ENCODE measurements at places on chromosomes 2 and 18. TPM values are rescaled to one million over a fixed set of nuclear protein-coding genes. Genes with fewer than 3 reads are reported as not detected.

DNA sequence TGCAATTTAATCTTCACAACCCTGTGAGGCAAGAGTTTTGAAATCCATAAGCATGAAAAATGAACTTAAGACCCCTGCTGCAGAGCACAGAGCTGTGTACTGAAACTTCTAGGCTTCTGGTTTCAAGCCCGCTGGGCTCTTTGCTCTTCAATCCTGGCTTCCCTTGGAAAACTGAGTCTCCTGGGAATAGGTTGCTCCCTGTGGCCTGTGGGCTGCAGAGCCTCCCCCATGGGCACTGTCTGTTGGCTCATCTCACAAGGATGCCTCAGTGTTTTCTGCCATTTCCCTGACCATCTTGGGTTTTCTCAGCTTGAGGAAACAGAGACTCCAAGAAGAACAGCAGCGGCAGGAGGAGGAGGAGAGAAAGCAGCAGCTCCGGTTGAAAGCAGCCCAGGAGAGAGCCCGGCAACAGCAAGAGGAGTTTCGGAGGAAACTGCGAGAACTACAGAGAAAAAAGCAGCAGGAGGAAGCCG is 44.5 kb downstream of the SUMO1 start:
- H3K27me3 ChIP-seq: peaks cover 2% of the 10 kb centered on the region
- no peaks in the 10 kb centered on the region for H3K36me3 ChIP-seq
- no peak for DNase-seq
- H3K27ac ChIP-seq: no peak overlapping the region

GRCh38 chr18:22974001-22974400 is 40.9 kb downstream of the RBBP8 start:
- DNase-seq: no peak
- H3K27me3 ChIP-seq: no peaks in the 10 kb centered on the region
- H3K4me3 ChIP-seq: no peak overlapping the region
- no peak overlapping the region for H3K27ac ChIP-seq
- peaks cover 21% of the 10 kb centered on the region for H3K4me1 ChIP-seq

DNA sequence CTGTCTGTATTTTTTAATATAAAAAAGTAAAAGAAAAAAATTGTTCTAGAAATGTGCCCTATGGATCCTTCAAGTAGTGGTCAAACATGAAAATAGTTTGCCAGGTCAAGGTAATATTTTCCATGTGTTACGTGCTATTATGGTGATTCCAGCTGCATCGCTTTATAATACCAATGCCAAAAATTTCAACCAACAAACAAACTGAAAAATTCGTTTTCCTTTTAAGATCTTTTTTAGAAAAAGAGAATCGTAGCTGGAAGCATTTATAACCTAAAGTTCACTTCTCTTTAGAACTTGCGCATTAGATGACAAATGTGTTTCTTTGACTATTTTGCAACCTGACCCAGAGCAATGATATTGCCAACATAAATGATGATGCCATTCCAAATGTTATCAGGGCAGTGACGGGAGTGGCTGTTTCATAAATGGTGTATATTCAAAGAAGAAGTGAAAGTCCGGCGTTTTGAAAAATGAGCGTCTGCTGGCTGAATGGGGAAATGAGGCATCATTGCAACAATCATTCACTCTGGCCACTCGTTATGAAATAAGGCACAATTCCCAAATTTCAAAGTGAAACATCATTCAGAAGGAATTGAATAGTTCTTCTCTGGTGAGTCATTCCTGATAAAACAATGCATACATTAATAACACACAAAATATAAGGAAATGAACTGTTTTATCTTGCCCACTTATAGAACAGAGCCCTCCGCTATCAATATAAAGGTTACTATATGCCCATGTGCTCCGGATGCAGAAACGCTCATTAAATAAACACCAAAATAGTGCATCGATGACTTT is 297.4 kb downstream of the TGIF1 start:
- H3K4me1 ChIP-seq: peaks cover 14% of the 10 kb centered on the region
- H3K4me3 ChIP-seq: no peak overlapping the region
- H3K36me3 ChIP-seq: peaks cover 8% of the 10 kb centered on the region
- peak overlapping the region; percentile 41 for H3K27ac ChIP-seq

GRCh38 chr2:134144651-134145050 is 109.2 kb upstream of the MGAT5 start:
- no peak for DNase-seq
- H3K27ac ChIP-seq: no peak overlapping the region
- H3K36me3 ChIP-seq: peaks cover 2% of the 10 kb centered on the region
- H3K27me3 ChIP-seq: no peaks in the 10 kb centered on the region
- H3K4me1 ChIP-seq: peaks cover 3% of the 10 kb centered on the region
- no peak overlapping the region for H3K4me3 ChIP-seq

- no peak overlapping the region for H3K4me3 ChIP-seq
- peaks cover 5% of the 10 kb centered on the region for H3K4me1 ChIP-seq
- H3K36me3 ChIP-seq: peaks cover 23% of the 10 kb centered on the region
- no peaks in the 10 kb centered on the region for H3K27me3 ChIP-seq
- DNase-seq: no peak
- peak overlapping the region; percentile 32 for H3K27ac ChIP-seq
Measured at GRCh38 chr2:135093193-135093592, 41.1 kb downstream of the RAB3GAP1 start.

GRCh38 chr2:6845312-6845711 is 20.4 kb downstream of the CMPK2 start:
- H3K4me3 ChIP-seq: no peak overlapping the region
- H3K27ac ChIP-seq: no peak overlapping the region
- no peaks in the 10 kb centered on the region for H3K4me1 ChIP-seq

GRCh38 chr2:143398781-143399180 is 269.6 kb downstream of the ARHGAP15 start:
- H3K27ac ChIP-seq: peak overlapping the region; percentile 36
- no peak overlapping the region for H3K4me3 ChIP-seq
- no peaks in the 10 kb centered on the region for H3K36me3 ChIP-seq
- H3K4me1 ChIP-seq: peaks cover 27% of the 10 kb centered on the region

DNA sequence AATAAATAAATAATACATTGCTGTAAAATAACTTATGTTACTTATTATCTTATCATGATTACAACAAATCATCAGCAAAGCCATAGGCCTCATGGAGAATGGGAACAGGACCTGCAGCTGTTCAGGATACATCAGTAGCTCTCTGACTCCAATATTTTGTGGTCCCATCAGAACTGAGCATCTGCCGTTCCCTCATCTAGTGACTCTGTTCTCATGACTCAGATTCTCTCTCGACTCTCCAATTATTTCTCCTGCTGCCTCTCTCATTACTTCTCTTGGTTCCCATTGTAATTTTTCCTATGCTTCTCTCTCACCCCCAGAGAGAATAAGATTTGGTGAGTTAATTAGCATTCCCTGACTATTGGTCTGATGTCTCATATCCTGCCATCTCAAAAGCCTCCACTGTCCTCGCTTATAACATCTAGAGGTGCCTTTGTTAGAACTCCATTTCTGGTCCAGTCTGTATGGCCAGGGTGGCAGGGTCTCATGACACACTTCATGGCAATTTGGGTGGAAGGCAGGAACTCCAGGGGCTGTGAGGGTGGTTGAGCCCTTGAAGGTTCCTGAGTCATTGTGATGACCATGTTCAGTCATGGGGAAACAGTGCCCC is 78.0 kb upstream of the TANC1 start:
- DNase-seq: no peak
- no peaks in the 10 kb centered on the region for H3K27me3 ChIP-seq
- H3K4me1 ChIP-seq: peaks cover 49% of the 10 kb centered on the region
- no peaks in the 10 kb centered on the region for H3K36me3 ChIP-seq
- H3K27ac ChIP-seq: no peak overlapping the region
- H3K4me3 ChIP-seq: no peak overlapping the region

GRCh38 chr2:178865146-178865936 is 58.1 kb upstream of the TTN start:
- H3K36me3 ChIP-seq: no peaks in the 10 kb centered on the region
- H3K4me1 ChIP-seq: peaks cover 16% of the 10 kb centered on the region
- H3K27me3 ChIP-seq: peaks cover 2% of the 10 kb centered on the region
- H3K4me3 ChIP-seq: no peak overlapping the region

- H3K4me3 ChIP-seq: no peak overlapping the region
- H3K36me3 ChIP-seq: peaks cover 18% of the 10 kb centered on the region
- H3K27ac ChIP-seq: no peak overlapping the region
- no peak for DNase-seq
- H3K4me1 ChIP-seq: peaks cover 3% of the 10 kb centered on the region
- H3K27me3 ChIP-seq: no peaks in the 10 kb centered on the region
Measured at GRCh38 chr2:231294571-231295362, 96.3 kb downstream of the ARMC9 start.

- H3K27ac ChIP-seq: no peak overlapping the region
- DNase-seq: no peak
- peaks cover 7% of the 10 kb centered on the region for H3K36me3 ChIP-seq
- no peak overlapping the region for H3K4me3 ChIP-seq
- H3K4me1 ChIP-seq: peaks cover 8% of the 10 kb centered on the region
Measured at GRCh38 chr2:42756966-42757513, 6.9 kb downstream of the OXER1 start.

DNA sequence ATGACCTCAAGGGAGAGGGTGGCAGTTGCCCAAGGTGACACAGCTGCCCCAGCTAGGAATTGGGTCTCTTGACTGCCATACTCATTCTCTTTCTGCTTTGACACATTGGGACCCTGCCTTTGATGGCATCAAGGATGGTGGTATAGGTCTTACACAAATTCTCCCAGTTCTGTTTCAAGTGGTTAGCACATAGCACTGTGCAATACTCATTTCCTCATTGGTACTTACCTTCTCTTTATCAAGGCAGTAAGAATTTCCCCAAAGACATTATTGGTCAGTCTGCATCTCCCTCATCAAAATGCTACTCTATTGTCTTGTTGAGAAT is 35.9 kb upstream of the CCDC93 start:
- DNase-seq: no peak
- no peak overlapping the region for H3K27ac ChIP-seq
- peaks cover 31% of the 10 kb centered on the region for H3K4me1 ChIP-seq
- H3K36me3 ChIP-seq: no peaks in the 10 kb centered on the region
- peaks cover 54% of the 10 kb centered on the region for H3K27me3 ChIP-seq

- peaks cover 23% of the 10 kb centered on the region for H3K4me1 ChIP-seq
- no peak for DNase-seq
- H3K36me3 ChIP-seq: peaks cover 13% of the 10 kb centered on the region
- H3K27me3 ChIP-seq: no peaks in the 10 kb centered on the region
Measured at GRCh38 chr18:8176554-8176953, 432.7 kb upstream of the RAB12 start.

DNA sequence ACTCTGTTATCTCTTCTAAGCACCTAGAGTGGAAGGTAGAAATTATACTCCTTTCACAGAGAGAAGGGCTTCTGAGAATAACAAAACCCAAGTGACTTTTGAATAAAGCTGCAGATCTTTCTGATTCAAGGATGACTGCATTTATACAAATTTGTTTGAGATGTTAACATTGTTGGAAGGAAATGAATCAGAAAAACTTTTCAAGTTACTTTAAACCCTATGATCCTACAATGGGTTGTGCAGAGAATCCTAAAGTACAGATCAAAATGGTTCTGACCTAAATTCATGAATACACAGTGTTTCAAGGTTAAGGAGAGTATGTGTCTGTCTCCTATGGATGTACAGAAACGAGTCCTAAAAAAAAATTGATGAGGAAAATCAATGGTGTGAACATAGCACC is 1.8 kb downstream of the RFTN2 start:
- DNase-seq: no peak
- no peak overlapping the region for H3K27ac ChIP-seq
- peak overlapping the region; percentile 46 for H3K4me3 ChIP-seq
- H3K4me1 ChIP-seq: peaks cover 6% of the 10 kb centered on the region
- no peaks in the 10 kb centered on the region for H3K27me3 ChIP-seq
- H3K36me3 ChIP-seq: no peaks in the 10 kb centered on the region

GRCh38 chr2:14632133-14632936 is at the start of gene LRATD1:
LRATD1 (plus strand) TSS chr2:14632717; CDS start chr2:14633980, 1,263 bp downstream.
- no peaks in the 10 kb centered on the region for H3K36me3 ChIP-seq
- peaks cover 90% of the 10 kb centered on the region for H3K27me3 ChIP-seq
- no peak within 1 kb of the TSS for H3K27ac ChIP-seq
- peak; percentile 84 for DNase-seq
- peak within 1 kb of the TSS; percentile 72 for H3K4me3 ChIP-seq

- no peak overlapping the region for H3K4me3 ChIP-seq
- no peaks in the 10 kb centered on the region for H3K27me3 ChIP-seq
- H3K4me1 ChIP-seq: peaks cover 33% of the 10 kb centered on the region
- peaks cover 21% of the 10 kb centered on the region for H3K36me3 ChIP-seq
Measured at GRCh38 chr2:196253116-196253480, 81.7 kb upstream of the STK17B start.

DNA sequence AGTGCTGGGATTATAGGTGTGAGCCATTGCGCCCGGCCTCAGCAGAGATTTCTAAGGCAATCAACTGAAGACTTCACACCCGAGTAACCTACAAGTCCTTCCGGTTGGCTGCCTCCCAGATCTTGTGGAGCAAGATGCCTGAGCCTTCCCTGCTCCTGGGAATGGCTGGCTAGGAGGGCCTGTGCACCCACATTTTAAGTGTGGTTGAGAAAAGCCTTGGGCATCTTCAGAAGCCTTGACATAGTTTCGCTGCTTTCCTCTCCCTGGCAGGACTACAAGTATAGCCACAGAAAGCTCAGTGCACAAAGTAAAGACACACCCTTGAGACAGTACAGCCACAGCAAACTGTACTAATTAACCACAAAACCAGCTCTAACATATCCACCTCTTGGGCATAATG is 35.2 kb downstream of the E2F6 start:
- no peak for DNase-seq
- H3K27ac ChIP-seq: no peak overlapping the region
- no peaks in the 10 kb centered on the region for H3K27me3 ChIP-seq
- H3K4me3 ChIP-seq: no peak overlapping the region
- no peaks in the 10 kb centered on the region for H3K4me1 ChIP-seq

GRCh38 chr2:40315683-40316082 is 136.2 kb downstream of the SLC8A1 start:
- H3K4me3 ChIP-seq: no peak overlapping the region
- H3K27me3 ChIP-seq: no peaks in the 10 kb centered on the region
- peaks cover 47% of the 10 kb centered on the region for H3K4me1 ChIP-seq
- peak overlapping the region; percentile 62 for H3K27ac ChIP-seq
- H3K36me3 ChIP-seq: peaks cover 4% of the 10 kb centered on the region

DNA sequence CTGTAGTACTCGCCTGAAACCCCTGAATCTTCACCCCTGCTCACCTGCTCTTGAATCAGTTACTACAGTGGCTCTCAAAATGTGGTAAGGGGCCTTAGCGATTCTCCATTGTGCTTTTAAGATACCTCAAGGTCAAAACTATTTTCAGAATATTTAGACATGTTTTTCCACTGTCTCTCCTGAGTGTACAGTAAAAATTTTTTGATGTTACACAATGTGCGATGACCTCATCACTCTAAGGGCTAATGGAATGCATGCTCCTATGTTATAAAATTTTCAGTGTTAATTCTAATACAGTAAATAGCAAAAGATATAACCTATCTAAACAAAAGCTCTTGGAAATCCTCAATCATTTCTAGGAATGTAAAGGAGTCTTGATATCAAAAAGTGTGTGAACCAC is 336.9 kb upstream of the PKDCC start:
- no peak overlapping the region for H3K27ac ChIP-seq
- H3K4me3 ChIP-seq: no peak overlapping the region
- H3K4me1 ChIP-seq: no peaks in the 10 kb centered on the region
- H3K27me3 ChIP-seq: no peaks in the 10 kb centered on the region
- no peak for DNase-seq

GRCh38 chr18:3671176-3671575 is 221.2 kb downstream of the TGIF1 start:
- H3K4me1 ChIP-seq: peaks cover 24% of the 10 kb centered on the region
- peak overlapping the region; percentile 86 for H3K27ac ChIP-seq
- DNase-seq: no peak
- H3K4me3 ChIP-seq: no peak overlapping the region
- no peaks in the 10 kb centered on the region for H3K36me3 ChIP-seq

- H3K27ac ChIP-seq: no peak within 1 kb of the TSS
Measured at GRCh38 chr2:124025171-124025580, at the start of gene CNTNAP5. CNTNAP5 (plus strand) TSS chr2:124025287; CDS start chr2:124025651, 364 bp downstream.

GRCh38 chr2:129178356-129178755 is 801.1 kb upstream of the RAB6C start:
- no peak for DNase-seq
- H3K4me1 ChIP-seq: peaks cover 8% of the 10 kb centered on the region
- H3K36me3 ChIP-seq: peaks cover 2% of the 10 kb centered on the region
- H3K4me3 ChIP-seq: no peak overlapping the region

SLC38A11 gene
- 0.59 TPM for total RNA-seq

PFN4 gene
- total RNA-seq: 1.2 TPM

NTSR2 gene
- not detected for total RNA-seq

SLC5A7 gene
- not detected for total RNA-seq

C18orf63 gene
- not detected for total RNA-seq
